ENCODE measurements at places on chromosomes 3 and 15.

DNA sequence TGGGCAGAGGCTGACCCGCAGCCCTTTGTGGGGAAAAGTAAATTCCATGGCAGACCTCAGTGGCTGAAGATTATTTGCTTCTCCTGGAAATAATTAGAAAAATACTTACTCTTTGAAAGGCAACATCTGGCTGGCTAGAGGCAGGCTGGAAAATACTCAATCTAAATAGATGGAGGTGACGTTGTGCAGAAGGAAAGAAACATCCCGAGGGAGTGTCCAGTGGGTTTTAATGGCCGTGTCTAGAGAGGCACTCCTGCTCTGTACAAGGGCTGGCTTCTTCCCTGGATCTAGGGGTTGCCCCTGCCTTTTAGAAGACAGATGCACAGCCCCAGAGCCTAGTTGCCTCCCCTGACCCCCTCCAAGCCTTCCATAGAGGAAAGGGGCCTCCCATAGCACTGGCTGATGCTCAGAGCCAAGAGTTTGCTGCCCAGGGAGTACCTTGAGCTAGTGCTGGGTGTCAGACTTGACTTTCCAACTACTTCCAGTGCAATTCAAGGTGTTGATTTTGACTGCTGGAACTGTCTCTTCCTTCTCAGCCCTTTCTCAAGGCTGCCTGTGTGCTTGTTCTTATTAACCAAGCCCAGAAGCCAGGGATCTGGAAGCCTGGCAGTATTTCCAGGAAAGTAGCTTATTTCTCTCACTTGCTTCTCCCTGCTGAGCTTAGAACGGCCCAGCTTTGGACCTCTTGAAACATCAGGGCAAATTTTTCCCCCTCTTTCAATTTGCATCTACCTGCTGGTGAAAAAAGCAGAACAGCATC is 27.4 kb downstream of the CGNL1 start:
- no peak overlapping the region for H3K27ac ChIP-seq
- no peaks in the 10 kb centered on the region for H3K4me1 ChIP-seq
- H3K36me3 ChIP-seq: no peaks in the 10 kb centered on the region
- H3K27me3 ChIP-seq: peaks cover 4% of the 10 kb centered on the region

- H3K27ac ChIP-seq: no peak overlapping the region
- no peaks in the 10 kb centered on the region for H3K36me3 ChIP-seq
- no peak for DNase-seq
- H3K4me1 ChIP-seq: no peaks in the 10 kb centered on the region
- H3K4me3 ChIP-seq: no peak overlapping the region
Observed at GRCh38 chr15:79779746-79780145, 117.1 kb downstream of the MTHFS start.

DNA sequence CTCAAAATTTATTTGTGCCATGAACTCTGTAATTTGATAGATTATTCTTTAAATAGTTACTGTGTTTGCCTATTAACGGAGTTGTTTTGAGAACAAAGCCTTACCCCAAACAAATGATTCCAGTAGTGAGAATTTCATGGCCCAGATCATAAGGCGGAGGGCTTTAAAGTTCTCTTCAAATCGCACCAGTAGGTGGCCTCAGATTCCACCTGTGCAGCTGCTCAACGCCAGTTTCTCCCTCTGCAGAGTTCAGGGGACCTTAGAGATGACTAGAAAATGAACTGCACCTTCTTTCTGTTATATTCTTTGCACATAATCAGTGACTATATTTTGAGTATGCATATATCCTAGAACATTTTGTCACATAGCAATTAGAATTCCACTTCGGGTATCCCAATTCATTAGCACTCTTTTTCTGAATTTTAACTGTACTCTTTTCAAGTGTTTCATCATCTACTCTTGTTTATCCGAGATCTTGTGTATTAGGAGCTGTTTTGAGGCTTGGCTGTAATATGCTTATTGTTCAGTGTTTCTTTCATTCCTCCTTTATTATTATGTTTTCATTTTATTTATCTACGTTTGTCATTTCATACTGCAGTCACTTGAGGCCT is 232.6 kb upstream of the CHRM5 start:
- H3K27me3 ChIP-seq: no peaks in the 10 kb centered on the region
- no peak overlapping the region for H3K4me3 ChIP-seq
- no peaks in the 10 kb centered on the region for H3K4me1 ChIP-seq
- no peak for DNase-seq

- H3K27me3 ChIP-seq: no peaks in the 10 kb centered on the region
- H3K36me3 ChIP-seq: peaks cover 39% of the 10 kb centered on the region
- DNase-seq: no peak
- no peak overlapping the region for H3K4me3 ChIP-seq
- H3K4me1 ChIP-seq: no peaks in the 10 kb centered on the region
Observed at GRCh38 chr15:83270176-83270575, 14.3 kb downstream of the BNC1 start.
